ENCODE measurements at places on chromosomes 4 and X. TPM values are rescaled to one million over a fixed set of nuclear protein-coding genes. Genes with fewer than 3 reads are reported as not detected.

Gene SSX1
- not detected for total RNA-seq

Gene RHOXF2
- total RNA-seq = not detected

Gene TFDP3
- total RNA-seq = not detected

Gene SORCS2
- not detected for total RNA-seq

Gene CCDC149
- 15.3 TPM for total RNA-seq

Gene ALB
- not detected for total RNA-seq

Gene SASH3
- total RNA-seq = not detected

Gene BBS12
- 3.9 TPM for total RNA-seq

Gene CENPVL2
- total RNA-seq = not detected

Gene TEX13D
- not detected for total RNA-seq

Gene CXCL3
- total RNA-seq = 1.1 TPM

Gene TMEM154
- 2.9 TPM for total RNA-seq

Gene NWD2
- total RNA-seq = not detected

Gene DMD
- total RNA-seq = 0.32 TPM

Gene ATP7A
- total RNA-seq = 15.4 TPM

Gene TBC1D8B
- 2.4 TPM for total RNA-seq

Gene STPG2
- total RNA-seq = 0.13 TPM

Gene PPP4R3C
- not detected for total RNA-seq

Gene F8A2
- not detected for total RNA-seq

Gene SMIM31
- total RNA-seq = not detected

Gene ANXA5
- 510 TPM for total RNA-seq

Gene ERCC6L
- 3.1 TPM for total RNA-seq

Gene SH3BGRL
- total RNA-seq = 25.7 TPM

Gene ATRX
- total RNA-seq = 114 TPM

All from bladder microvascular endothelial cell (primary cell).